ENCODE measurements at places on chromosomes 13 and 19.

GRCh38 chr19:8585894-8586750 lies 8.9 kb upstream of the MYO1F start:
- DNase-seq, result peak; percentile 74

GRCh38 chr13:88112526-88112925 lies 441.4 kb downstream of the SLITRK5 start:
- DNase-seq, result no peak

- no peak for DNase-seq
Observed at GRCh38 chr13:94345374-94346195, 133.9 kb downstream of the DCT start.

- DNase-seq, result peak; percentile 52
Observed at GRCh38 chr19:6979399-6979798, 41.8 kb downstream of the MBD3L2B start.

- peak; percentile 54 for DNase-seq
Observed at GRCh38 chr19:29263305-29264135, 50.6 kb upstream of the UQCRFS1 start.

- no peak for DNase-seq
Observed at GRCh38 chr19:33779849-33780248, 16.8 kb upstream of the KCTD15 start.

DNA sequence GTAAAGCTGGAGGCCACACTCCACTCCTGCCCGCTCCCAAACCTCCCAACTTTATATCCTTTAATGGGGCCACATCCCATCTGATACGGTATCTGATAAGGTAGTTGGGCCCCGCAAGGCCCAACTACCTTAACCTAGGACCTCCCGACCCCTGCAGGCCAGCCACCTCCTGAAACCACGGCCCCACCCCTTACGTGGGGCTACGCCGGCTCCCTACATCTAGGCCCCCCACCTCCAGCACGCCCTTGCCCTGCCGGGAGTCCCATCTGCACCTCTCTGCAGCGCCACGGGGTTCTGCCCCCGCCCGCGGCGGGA lies 2.2 kb downstream of the IGFLR1 start:
- DNase-seq, result no peak

DNA sequence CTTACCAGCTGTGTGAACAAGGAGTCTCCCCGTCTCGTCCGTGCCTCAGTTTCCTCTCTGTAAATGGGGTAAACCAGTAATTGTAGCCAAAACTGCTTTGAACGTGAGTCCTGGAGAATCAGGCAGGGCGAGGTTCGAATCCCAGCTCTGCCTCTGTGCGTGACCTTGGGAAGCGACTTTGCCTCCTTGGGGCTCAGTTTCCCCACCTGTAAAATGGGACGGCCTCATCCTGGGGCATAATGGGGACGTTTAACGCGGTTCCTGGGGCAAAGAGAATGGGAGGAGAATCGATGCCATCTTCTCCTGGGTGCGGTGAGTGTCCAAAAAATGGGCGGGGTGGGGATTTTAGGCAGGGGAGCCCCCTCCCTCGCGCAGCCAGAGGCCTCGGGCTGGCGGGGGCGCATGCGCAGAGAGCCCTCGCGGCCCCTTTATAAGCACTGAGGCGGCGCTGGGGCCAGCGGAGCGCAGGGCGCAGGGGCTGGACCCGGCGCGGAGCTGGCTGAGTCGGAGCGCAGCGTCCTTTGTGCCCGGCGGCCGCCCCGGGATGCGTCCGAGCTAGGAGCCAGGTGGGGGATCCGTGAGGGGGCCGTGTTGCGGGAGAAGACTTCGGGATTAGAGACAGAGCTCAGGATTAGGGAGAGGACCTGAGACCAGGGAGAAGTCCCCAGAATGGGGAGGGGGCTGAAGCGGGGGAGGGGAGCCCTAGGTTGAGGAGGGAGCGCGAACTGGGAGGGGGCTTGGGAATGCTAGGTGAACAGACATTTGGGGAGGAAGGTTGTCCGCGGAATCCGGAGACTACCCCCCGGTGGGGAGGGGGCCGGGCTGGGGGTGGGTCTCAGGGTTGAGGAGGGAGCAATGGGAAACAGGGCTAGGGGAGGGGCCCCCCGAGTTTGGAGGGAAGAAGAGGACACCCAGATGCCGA lies at the start of gene NCAN:
Gene NCAN (plus strand): TSS at position 460 of the 922 bp plus-strand sequence. CDS start 4,996 bp downstream, outside the sequence.
- no peak for DNase-seq

DNA sequence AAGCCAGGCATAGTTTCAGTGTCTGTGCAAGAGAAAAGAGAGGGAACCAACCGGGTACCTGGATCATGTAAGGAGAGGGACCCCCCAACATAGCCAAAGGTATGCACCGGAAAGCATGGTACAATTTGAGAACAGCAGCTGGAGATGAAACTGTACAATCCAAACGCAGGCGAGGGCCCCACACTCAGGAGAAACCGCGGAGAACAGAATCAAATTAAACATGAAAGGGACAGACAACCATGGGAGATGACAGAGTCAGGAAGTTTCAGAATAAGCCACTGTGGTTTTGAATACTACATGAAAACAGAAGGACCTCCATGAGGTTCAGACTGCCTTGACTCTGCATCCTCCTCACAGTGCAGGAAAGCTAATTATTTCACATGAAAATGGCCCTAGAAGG lies 62.9 kb upstream of the SPATA13 start:
- DNase-seq, result peak; percentile 80

DNA sequence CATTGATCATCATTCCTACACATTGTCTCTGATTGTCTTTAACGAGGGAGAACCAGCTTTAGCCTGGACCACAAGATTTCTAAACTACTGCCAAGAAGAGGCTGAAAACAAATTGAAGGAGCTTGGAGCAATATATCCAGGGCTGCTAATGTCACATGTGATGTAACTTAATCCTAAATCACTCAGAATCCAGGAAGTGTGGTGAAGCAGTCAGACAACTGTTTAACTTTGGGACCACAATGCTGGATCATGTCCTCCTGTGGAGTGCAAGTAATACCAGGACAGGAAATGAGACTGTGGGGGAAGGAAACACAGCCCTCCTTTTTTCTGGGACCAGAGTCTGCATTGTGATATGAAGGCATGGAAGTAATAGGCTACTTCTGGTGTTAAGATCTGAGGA lies 430.2 kb downstream of the KCTD12 start:
- DNase-seq, result no peak

DNA sequence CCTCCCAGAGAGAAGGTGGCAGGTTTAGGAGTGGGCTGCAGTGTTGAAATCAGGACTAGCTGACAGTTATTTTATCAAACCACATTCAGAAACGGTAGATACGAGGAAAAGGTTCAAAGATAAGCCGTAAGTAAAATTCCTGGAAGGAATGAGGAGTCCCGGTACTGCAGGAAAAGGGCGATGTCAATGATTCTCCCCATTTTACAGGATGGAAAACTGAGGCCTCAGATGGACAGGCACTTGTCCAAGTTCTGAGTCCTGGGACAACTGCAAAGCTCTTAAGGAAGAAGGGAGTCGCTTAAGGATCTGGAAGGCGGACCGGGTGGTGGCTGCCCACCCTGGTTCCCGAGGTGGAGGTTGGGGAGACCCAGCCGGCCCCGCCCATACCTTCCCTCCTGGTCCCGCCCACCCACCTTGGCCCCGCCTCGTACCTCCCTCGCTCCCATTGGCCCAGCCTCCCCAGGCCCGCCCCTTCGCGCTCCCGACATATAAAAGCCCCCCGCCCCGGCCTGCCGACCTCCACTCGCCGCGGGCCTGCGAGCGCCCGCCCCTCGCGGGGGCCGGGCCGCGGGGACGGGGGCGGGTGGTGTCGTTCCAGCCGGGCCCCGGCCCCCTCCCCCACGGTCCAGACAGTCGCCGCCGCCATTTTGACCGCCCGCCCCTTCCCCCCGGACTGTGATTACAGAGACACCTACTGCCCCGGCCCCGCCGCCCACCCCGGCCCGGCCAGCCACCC lies 603 bp downstream of the RFX1 start:
- peak; percentile 97 for DNase-seq

DNA sequence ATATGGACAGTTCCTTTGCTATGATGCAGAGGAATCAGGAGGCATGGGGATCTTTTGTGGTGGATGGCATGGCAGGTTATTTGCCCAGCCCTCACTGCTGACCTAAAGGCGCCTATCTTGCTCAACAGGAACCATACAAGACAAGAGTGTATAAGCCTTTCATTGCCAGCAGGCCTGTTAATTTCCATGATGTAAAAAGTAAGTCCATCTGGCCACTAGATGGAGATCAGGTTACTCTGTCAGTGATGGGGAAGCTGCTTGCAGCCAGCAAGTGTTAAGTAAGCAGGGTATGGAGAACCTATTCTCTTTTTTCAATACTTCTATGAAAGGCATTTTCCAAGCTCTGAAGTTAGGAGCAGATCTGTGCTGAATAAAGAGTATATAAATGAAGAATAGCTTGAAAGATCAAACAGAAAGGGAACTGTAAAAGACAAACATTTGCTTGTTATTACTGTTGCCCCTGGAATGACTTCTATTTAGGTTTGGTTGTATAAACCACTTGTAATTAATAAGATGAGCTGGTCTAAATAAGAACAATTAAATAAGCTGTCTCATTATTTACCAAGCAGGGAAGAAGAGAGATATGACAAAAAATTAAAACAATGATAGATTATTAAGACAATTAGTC lies 210.9 kb downstream of the RGCC start:
- peak; percentile 66 for DNase-seq

DNA sequence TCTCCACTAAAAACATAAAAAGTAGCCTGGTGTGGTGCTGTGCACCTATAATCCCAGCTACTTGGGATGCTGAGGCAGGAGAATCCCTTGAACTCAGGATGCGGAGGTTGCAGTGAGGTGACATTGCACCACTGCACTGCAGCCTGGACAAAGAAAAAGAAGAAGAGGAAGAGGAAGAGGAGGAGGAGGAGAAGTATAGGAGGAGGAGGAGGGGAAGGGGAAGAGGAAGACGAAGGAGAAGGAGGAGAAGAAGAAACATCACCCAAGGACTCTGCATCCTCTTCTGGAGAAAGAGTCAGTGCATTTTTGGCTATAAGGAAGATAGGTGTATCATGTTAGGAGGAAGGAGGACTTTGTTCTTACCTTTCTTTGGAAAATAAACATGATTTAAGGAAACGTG lies 13.0 kb upstream of the FPR3 start:
- no peak for DNase-seq

DNA sequence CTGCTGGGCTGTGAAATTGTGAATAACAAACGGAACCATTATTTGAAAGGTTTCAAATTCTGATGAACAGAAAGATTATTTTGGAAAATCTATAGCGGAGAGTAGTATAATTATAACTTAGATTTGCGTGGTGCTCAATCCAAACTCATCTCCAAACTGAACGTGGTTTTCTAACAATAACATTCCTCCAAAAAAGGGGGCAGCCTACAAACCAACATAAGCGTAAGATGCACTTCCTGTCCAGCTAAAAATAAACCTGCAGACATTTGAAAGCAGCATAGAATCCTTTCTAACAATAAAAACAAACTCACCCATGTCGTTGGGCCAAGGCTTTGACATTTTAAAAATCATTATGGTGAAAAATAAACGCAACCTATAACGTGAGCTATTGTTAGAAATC lies 178.4 kb downstream of the COL4A1 start:
- no peak for DNase-seq

- no peak for DNase-seq
Observed at GRCh38 chr19:42465827-42466280, 23.1 kb upstream of the CXCL17 start.

DNA sequence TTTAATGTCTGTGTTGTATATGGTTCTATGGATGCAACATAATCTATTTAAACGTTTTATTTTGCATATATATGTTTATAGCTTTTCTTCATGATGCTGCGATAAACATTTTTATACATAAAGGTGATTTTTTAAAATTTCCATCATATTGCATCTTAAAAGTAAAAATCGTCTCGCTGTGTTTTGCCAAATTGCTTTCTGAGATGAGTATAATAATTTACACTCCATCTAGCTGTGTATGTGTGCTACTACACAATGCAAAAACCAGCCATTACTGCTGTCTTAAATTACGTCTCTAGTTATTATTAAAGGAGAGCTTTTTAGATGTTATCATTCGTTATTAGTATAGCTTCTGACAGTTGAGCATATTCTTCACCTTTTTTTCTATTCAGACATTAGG lies 37.2 kb downstream of the METTL21C start:
- DNase-seq, result no peak

DNA sequence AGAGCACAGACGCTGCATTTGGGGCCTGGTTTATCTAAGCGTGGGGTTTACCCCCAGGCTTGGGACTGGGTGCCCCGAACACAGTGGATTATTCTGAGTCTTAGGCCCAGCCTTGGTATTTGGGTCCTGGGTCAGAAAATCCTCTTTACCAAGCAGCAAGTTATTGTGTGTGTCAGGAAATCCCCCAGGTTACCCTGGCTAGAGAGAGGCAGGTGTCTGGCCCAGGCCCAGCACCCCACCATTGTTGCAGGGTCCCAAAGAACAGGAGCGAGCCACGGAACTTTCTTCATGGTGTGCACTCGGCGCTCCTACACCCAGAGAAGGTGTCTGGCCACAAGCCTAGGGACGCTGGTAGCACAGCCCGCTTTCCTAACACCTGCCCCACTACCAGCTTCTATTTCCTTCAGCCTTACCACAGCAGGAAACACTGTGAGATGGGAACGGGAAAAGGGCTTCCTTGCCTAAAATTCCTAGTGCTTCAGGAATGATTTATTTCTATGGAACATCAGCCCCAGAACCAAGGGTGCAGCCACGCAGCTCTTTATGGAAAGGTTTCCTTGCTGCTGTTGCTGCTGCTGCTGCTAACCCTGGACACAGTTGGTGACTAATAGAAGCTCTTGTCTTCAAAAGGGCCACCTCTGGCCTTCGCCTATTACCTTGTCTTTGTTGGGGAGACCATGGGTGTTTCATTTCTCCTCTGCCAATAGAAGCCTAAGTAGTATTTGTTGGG lies 7.4 kb upstream of the CDX2 start:
- DNase-seq, result no peak

Data from activated CD4-positive, alpha-beta T cell treated with anti-CD3 and anti-CD28 coated beads, Interleukin-2, Interleukin-6, amounts not matched to agents 100 ng/mL and 50 ng/mL, durations not matched to agents 16 hours and 8 hours (primary cell).